ENCODE measurements at places on chromosomes 3 and 15.

DNA sequence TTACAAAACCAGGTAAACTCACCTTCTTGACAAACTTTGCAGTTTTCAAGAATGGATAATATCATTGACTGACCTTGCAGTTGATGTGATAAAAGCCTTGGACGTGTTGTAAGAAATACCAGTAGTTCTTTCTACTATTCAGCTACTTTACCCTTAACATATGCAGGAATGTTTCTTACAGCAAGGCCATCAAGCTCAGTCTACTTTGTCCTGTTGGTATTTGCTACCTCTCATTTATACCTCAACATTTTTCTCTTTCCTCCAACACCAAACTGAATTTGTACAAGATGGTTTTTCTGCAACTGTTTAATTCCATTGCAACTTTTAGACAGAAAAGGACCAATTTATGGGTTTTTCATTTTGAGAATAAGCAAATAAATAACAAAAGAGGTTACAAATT, 147.4 kb upstream of the BCHE start:
- H3K4me1 ChIP-seq = no peaks in the 10 kb centered on the region
- H3K4me3 ChIP-seq = no peak overlapping the region
- DNase-seq = no peak

DNA sequence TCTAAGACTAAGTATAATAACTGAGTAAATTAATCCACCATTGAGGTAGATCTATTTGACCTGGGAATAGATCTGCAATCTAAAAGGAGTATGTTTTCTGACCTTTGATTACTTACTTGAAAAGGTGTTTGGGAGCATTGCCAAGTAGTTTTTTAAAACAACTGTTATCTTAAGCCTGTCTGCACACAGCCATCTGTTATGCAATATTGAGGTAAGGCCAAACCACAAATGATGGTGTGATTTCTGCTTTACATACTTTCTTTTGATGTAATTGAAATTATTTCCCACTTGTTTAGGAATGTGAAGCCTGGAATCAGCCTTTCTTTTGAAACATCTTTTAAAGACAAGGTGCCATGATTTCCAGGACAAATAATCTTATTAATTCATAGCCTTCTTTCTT, 274.0 kb downstream of the BBX start:
- no peak overlapping the region for H3K4me3 ChIP-seq
- no peaks in the 10 kb centered on the region for H3K27me3 ChIP-seq
- H3K27ac ChIP-seq = no peak overlapping the region
- H3K4me1 ChIP-seq = no peaks in the 10 kb centered on the region
- DNase-seq = no peak
- H3K36me3 ChIP-seq = peaks cover 27% of the 10 kb centered on the region

GRCh38 chr3:119783883-119784282, 2.0 kb downstream of the NR1I2 start:
- H3K36me3 ChIP-seq = no peaks in the 10 kb centered on the region
- H3K4me3 ChIP-seq = no peak overlapping the region
- peaks cover 4% of the 10 kb centered on the region for H3K4me1 ChIP-seq
- H3K27ac ChIP-seq = no peak overlapping the region
- DNase-seq = no peak

DNA sequence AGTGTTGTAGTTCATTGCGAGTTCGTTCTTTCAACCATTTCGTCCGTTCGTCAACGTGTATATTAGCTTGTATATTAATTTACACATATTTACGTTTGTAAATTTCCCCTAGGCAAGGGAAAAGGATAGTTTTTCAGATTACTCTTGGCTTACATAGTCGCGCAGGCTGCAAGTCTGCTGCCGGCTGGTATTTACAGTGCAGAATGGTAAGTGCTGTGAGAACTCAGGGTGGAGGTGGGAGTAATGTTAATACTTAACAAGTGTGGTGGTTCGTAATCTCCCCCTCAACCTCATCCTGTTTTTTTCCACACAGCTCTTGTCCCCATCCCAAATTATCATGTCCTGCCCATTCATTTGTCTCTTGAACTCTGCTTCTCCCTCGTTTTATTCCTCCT, 766 bp downstream of the FAM98B start:
- peaks cover 3% of the 10 kb centered on the region for H3K36me3 ChIP-seq
- H3K27me3 ChIP-seq = peaks cover 14% of the 10 kb centered on the region
- peak overlapping the region; percentile 97 for H3K4me3 ChIP-seq
- no peak for DNase-seq
- peaks cover 11% of the 10 kb centered on the region for H3K4me1 ChIP-seq

DNA sequence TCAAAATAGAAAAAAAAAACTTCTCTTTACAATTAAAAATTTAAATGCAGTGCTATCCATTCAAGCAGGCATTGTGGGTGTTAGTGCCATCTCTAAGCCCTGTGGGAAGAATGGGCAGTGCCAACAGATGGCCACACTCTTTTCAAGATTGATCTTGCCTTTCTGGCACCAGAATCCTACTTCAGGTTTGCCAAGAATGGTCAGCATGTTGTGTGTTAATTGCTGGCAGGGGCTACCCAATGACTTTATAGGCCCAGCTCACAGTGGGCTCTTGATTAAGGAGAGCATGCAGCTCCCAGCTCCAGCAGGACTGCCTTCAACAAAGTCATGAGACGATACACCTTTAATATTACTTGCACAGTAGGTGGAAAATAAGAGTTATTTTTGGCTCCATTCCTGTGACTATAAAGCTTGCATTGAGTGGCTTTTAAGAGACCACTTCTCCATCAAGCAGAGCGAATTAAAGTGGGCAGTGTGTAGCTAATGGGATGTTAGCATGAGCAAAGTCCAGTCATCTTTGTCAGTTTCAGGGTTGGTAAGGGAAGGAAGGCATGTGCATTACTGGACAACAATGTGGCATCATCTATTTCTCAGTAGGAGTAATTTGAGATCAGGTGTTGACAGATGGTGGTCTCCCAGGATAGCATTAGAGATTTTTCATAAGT, 476.8 kb downstream of the C3orf38 start:
- no peak overlapping the region for H3K4me3 ChIP-seq
- peaks cover 1% of the 10 kb centered on the region for H3K4me1 ChIP-seq
- H3K36me3 ChIP-seq = no peaks in the 10 kb centered on the region
- H3K27me3 ChIP-seq = no peaks in the 10 kb centered on the region
- no peak overlapping the region for H3K27ac ChIP-seq
- no peak for DNase-seq

DNA sequence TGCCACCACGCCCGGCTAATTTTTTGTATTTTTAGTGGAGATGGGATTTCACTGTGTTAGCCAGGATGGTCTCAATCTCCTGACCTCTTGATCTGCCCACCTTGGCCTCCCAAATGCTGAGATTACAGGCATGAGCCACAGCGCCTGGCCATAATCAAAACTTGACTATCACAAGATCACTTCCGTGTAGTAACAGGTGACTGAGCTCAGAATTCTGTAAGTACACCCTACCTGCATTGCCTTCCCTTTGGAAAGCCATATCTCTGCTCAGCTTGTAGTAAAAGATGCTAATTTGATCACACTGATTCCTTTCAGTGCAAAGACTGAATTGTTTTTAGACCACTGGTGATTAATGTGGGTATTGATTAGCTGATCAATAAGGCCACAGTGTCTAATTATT, 167.1 kb downstream of the SHOX2 start:
- H3K4me1 ChIP-seq = peaks cover 26% of the 10 kb centered on the region
- no peaks in the 10 kb centered on the region for H3K36me3 ChIP-seq
- H3K27ac ChIP-seq = no peak overlapping the region
- H3K27me3 ChIP-seq = peaks cover 5% of the 10 kb centered on the region

- no peak for DNase-seq
- no peak overlapping the region for H3K4me3 ChIP-seq
- H3K27me3 ChIP-seq = no peaks in the 10 kb centered on the region
- no peaks in the 10 kb centered on the region for H3K4me1 ChIP-seq
- peaks cover 5% of the 10 kb centered on the region for H3K36me3 ChIP-seq
Measured at GRCh38 chr3:161081633-161082032, 23.5 kb downstream of the B3GALNT1 start.

GRCh38 chr3:141294301-141294700, 62.7 kb downstream of the PXYLP1 start:
- H3K4me1 ChIP-seq = peaks cover 7% of the 10 kb centered on the region
- no peak overlapping the region for H3K4me3 ChIP-seq
- no peak for DNase-seq

- H3K4me3 ChIP-seq = no peak overlapping the region
- H3K4me1 ChIP-seq = peaks cover 41% of the 10 kb centered on the region
- H3K27ac ChIP-seq = no peak overlapping the region
Measured at GRCh38 chr15:53446376-53446775, 313.1 kb downstream of the WDR72 start.

DNA sequence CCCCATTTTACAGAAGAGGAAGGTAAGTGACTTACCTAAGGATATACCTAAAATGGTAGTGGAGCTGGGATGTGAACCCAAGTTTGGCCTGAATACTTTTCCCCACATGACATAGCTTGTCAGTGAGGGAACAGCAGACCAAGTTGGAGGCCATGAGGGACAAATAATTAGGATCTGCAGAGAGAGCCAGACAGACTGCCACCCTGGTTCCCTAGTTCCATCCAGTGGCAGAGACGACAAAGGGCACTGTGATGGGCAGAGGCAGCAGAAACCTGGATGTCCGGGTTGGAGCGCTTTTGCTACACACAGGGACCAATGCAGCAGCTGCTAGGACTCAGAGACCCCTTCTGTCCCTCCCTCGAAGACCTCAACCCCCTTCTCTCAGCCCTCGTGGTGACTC, 1.2 kb downstream of the CPLX3 start:
- H3K4me1 ChIP-seq = no peaks in the 10 kb centered on the region
- H3K36me3 ChIP-seq = no peaks in the 10 kb centered on the region
- H3K27me3 ChIP-seq = peaks cover 66% of the 10 kb centered on the region

- H3K4me1 ChIP-seq = no peaks in the 10 kb centered on the region
- no peak overlapping the region for H3K4me3 ChIP-seq
- no peak overlapping the region for H3K27ac ChIP-seq
Measured at GRCh38 chr3:128971421-128972100, 22.3 kb downstream of the CFAP92 start.

GRCh38 chr3:18716101-18716500, 291.0 kb upstream of the SATB1 start:
- no peak overlapping the region for H3K27ac ChIP-seq
- H3K27me3 ChIP-seq = no peaks in the 10 kb centered on the region
- no peak overlapping the region for H3K4me3 ChIP-seq
- DNase-seq = no peak
- no peaks in the 10 kb centered on the region for H3K36me3 ChIP-seq
- no peaks in the 10 kb centered on the region for H3K4me1 ChIP-seq

DNA sequence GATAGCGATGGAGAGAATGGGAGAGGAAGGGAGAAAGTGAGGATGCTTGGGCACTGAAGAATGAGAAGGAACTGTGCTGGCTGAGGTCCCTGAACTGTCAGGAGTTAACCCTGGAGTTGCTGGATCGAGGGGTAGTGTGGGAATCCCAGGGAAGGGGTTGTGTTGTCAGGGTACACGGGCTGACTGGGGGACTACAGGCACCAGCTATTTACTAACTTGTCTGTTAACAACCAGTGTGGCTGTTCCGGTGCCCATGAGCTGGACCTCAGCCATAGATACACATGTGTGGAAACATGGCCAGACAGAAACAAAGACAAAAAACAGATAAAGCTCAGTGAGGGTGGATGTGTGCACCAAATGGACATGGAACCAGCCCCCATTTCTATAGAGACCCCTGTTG, 55.1 kb downstream of the GASK1A start:
- no peaks in the 10 kb centered on the region for H3K27me3 ChIP-seq
- DNase-seq = no peak
- H3K4me1 ChIP-seq = no peaks in the 10 kb centered on the region
- H3K27ac ChIP-seq = no peak overlapping the region
- H3K36me3 ChIP-seq = no peaks in the 10 kb centered on the region

DNA sequence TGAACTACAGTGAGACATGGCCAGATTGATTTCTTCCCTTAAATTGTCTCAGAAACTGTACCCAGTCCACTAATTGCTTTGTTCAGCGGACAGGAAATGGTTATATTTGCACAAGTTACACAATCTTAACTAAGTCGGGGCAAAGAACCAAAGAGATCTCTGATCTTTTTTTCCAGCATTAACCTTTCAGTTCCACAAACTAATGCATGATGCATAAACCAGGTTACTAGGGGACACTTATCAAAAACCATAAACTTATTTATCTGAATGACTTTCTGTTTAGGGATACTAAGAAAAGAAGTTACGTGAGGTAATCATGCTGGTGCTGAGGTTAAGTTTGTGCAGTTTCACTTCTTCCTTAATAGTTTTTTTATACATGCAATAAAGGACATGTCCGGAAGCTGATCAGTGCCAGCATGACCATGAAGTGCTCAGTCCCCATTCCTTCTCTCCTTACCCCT, 22.4 kb downstream of the FNDC3B start:
- peaks cover 73% of the 10 kb centered on the region for H3K4me1 ChIP-seq
- H3K36me3 ChIP-seq = peaks cover 15% of the 10 kb centered on the region
- DNase-seq = no peak
- H3K4me3 ChIP-seq = no peak overlapping the region

DNA sequence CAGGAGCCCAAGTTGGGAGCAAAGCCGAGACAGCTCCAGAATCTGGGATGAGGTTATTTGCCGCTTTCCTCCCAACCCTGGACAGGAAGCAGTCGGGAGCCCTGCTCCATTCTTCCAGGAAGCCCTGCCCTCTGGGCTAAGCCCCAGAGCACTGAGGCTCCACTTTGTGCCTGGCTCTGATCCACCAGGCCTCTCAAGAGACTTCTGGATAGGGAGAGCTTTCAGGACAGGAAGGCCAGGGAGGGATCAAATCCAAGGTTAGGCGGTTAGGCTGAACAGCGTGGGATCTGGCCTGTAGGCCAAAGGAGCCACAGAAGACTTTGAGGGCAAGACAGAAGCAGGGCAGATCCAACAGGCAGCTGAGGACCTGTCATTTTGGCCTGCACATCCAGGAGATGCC, 835 bp downstream of the STOML1 start:
- H3K36me3 ChIP-seq = no peaks in the 10 kb centered on the region
- H3K27ac ChIP-seq = no peak overlapping the region
- H3K4me1 ChIP-seq = peaks cover 16% of the 10 kb centered on the region
- no peak for DNase-seq
- no peaks in the 10 kb centered on the region for H3K27me3 ChIP-seq

DNA sequence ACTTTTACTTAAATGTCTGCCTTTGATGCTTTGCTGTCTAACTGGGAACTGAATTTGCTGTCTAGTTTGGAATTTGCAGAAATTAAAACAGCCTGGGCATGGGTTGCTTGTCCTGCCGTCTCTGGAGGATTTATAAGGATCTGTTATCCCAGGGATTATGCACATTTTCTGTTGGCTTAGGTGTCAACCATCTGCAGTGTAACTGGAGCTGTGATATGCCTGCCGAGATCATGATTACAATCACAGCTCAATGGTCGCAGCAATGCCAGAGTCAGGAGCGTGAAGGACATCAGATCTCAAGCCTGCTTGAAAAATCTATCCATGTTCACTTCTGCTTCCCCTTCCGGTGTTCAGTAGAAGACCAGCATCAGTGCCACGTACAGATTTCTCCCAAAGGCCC, 41.8 kb upstream of the SETMAR start:
- no peak overlapping the region for H3K27ac ChIP-seq
- DNase-seq = no peak

- no peak overlapping the region for H3K27ac ChIP-seq
- no peaks in the 10 kb centered on the region for H3K27me3 ChIP-seq
- H3K4me1 ChIP-seq = peaks cover 35% of the 10 kb centered on the region
- no peak for DNase-seq
- H3K4me3 ChIP-seq = no peak overlapping the region
- H3K36me3 ChIP-seq = no peaks in the 10 kb centered on the region
Measured at GRCh38 chr3:152315623-152316022, 46.9 kb downstream of the MBNL1 start.
